ENCODE measurements at places on chromosomes 1 and 21. TPM values are rescaled to one million over a fixed set of nuclear protein-coding genes. Genes with fewer than 3 reads are reported as not detected.

The RABGAP1L gene
- polyA plus RNA-seq = 13.0 TPM

The CYYR1 gene
- polyA plus RNA-seq = 15.0 TPM

The FCRL3 gene
- 0.16 TPM for polyA plus RNA-seq

GRCh38 chr21:39110431-39110830 lies 72.8 kb downstream of the PSMG1 start:
- DNase-seq = no peak

The PKP1 gene
- 10.3 TPM for polyA plus RNA-seq

The DENND2C gene
- polyA plus RNA-seq = 3.8 TPM

DNA sequence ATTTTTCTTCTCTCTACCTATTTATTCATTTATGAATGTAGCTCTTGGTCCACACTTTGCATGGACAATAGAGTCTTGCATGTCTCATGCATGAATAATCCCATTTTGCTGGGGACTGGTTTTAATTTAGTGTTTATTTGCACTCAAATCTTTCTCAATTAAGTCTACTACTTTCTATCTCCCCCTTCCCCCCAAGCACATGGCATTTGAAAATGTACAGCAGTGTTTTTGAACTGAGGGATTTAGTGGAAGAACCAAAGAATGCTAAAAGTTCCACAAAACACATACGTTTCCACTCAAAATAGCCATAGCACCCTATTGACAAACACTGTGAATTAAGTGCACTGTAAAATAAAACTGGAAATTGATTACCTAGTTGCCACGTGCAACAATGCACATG lies 119.5 kb upstream of the USH2A start:
- no peak for DNase-seq

DNA sequence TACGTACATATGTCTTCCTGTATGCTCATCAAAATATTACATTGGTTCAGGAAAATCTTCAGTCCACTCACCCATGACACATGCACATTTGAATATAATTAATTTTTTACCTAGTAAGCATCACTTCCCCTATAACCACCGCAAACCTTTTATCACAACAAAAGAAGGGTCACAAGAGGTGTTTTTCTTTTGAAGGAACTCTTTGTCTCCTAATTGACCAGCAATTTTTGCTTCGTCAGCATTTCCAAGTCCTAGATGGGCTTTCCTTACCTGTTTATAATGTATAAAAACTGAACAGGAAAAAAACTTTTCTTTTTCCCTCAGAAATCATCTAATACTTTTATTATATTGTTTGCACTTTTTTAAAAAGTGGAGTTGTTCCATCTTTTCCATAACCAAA lies 631.3 kb downstream of the PLA2G4A start:
- no peak for DNase-seq

- no peak for DNase-seq
Measured at GRCh38 chr1:194056169-194056568, 869.8 kb upstream of the B3GALT2 start.

DNA sequence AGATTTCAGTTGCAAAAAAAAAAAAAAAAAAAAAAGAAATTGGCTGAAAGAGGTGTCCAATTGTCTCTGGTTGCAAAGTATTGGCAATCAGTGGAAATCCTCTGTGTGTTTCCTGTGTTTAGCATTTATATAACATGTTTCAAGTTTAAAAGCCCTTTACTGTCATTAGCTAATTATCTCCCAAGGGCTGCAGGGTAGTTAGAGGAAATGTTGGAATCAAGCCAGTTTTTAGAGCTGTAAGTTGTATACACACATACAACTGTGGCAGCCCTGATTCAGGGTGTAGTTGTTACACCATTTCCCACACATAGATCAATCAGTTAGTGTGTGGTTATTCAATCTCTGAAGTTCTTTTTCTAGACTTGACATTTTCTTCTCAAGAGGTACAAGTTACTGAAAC lies 8.9 kb upstream of the ZNF326 start:
- DNase-seq = no peak

- no peak for DNase-seq
Measured at GRCh38 chr1:208405014-208405413, 160.8 kb upstream of the PLXNA2 start.

The INAVA gene
- polyA plus RNA-seq = 6.5 TPM

DNA sequence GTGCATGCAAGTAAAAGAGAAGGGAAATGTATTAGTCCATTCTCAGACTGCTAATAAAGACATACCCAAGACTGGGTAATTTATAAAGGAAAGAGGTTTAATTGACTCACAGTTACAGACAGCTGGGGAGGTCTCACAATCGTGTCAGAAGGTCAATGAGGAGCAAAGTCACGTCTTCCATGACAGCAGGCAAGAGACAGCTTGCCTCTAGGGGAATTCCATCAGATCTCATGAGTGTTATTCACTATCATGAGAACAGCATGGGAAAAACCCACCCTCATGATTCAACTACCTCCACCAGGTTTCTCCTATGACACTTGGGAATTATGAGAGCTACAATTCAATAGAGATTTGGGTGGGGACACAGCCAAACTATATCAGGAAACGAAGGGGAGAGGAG lies 8.1 kb downstream of the KRTAP21-3 start:
- DNase-seq = no peak

DNA sequence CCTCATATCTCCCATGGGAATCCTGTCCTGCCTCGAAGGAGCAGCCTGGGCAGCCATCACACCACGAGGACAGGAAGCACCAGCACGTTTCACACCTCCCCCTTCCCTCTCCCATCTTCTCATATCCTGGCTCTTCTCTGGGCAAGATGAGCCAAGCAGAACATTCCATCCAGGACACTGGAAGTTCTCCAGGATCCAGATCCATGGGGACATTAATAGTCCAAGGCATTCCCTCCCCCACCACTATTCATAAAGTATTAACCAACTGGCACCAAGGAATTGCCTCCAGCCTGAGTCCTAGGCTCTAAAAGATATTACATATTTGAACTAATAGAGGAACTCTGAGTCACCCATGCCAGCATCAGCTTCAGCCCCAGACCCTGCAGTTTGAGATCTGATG lies 8.7 kb downstream of the SLAMF8 start:
- DNase-seq = no peak

The DCST2 gene
- not detected for polyA plus RNA-seq

- DNase-seq = no peak
Measured at GRCh38 chr21:36247316-36248010, 72.5 kb upstream of the MORC3 start.

- DNase-seq = no peak
Measured at GRCh38 chr1:31640179-31640578, 4.5 kb downstream of the PEF1 start.

The LAX1 gene
- 0.34 TPM for polyA plus RNA-seq

The TP73 gene
- polyA plus RNA-seq = 2.0 TPM

DNA sequence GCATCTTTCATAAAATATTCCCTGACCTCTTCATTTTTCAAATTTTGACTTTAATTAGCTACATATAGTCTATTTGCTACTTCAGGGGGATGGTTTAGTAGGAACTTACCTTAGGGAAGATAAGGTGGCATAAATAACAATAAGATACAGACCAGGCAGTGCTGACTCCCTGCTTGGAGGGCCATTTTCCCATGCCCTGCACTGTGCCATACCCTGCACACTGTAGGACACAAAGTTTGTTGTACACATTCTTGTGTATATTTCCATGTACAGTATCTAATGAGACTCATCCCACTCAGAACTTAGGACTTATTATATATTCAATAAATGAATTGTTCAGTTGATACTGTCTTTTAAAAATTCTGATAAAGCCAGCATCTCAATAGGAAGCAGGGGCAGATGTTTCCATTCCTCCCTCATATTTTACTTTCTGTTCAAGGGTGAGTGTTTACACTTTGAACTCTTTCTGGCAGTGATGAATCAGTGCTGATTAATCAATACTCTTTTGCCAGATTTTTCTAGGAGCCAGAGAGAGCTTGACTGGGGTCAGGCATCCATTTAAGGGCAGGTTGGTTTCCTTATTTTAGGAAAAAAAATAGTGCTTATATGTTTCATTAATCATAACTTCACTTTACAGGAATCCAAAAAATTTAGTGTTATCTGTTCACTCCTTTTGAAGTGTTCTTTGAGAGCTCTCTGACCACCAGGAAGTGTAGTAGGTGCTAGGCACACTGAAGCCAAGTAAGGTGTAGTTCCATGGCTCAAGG lies 30.6 kb downstream of the MPZL1 start:
- DNase-seq = no peak

The MARK1 gene
- polyA plus RNA-seq = 12.9 TPM

DNA sequence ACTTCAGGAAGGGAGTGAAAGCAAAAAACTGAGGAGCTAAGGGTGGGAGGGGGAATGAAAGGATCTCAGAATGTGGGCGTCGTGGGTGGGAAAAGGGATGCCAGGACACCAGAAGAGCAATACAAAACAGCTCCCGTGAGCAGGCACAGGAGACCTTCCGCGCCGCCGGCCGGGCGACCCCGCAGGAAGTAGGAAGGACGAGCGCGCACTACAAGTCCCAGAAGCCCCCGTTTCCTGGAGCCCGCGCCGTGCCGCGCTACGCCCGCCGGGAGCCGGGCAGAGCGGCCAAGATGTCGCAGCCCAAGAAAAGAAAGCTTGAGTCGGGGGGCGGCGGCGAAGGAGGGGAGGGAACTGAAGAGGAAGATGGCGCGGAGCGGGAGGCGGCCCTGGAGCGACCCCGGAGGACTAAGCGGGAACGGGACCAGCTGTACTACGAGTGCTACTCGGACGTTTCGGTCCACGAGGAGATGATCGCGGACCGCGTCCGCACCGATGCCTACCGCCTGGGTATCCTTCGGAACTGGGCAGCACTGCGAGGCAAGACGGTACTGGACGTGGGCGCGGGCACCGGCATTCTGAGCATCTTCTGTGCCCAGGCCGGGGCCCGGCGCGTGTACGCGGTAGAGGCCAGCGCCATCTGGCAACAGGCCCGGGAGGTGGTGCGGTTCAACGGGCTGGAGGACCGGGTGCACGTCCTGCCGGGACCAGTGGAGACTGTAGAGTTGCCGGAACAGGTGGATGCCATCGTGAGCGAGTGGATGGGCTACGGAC lies at the start of gene PRMT6:
TSS of gene PRMT6 (plus strand) at position 249 of the 771 bp plus-strand sequence. CDS start at position 291, 42 bp downstream.
- peak; percentile 90 for DNase-seq

DNA sequence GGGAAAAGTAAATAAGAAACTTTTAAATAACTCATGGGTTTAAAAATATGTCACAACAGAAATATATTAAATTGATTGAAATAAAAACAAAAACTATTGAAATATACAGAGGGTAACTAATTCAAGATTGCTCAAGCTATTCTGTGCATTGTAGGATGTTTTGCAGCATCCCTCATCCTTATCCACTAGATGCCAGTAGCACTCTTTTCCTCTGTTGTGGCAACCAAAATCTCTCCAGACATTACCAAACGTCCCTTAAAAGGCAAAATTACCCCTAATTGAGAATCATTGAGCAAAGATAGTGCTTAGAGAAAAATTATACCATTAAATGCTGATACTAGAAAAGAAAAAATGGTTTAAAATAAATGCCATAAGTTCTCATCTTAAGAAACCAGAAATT lies 682.6 kb downstream of the RWDD3 start:
- DNase-seq = no peak

GRCh38 chr1:169495916-169496315 lies 10.2 kb upstream of the SLC19A2 start:
- DNase-seq = no peak

The NCF2 gene
- polyA plus RNA-seq = 6.7 TPM

DNA sequence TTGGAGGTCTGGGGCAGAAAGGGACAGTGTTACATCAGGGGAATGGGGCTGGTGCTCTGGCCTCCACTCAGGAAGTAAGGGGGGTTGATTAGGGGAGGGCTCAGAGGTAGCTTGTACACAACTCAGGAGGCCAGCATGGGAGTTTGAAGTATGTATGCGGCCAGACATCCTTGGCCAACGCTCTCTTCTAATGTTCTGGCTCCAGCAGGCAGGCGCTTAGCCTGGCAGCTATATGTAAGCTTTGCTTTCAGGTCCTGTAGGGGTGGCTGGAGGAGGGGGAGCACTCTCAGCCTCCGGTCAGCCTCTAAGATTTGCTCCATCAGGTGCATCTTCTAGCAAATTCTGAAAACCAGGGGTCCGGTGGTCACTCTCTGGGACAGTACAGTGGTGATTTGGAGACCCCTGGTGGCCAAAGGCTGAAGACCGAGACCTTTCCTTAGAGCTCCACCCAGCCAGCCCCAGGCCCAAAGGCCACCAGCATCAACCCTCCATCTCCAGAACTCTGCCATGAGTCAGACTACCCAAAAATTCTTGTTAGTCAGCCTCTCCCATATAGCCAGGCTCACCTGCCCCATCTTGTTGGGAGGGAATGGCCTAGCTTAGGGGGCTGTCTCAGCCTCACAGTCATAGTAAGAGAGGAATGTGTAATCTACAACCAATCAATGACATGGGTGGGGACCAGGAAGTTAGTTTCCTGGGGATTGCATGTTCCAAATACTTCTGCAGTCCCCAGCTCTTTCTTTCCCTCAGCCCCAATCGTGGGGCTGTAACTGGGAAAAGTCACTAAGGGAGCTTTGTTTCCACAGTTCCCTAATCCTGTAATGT lies 9.7 kb upstream of the COL8A2 start:
- DNase-seq = peak; percentile 76

- peak; percentile 51 for DNase-seq
Measured at GRCh38 chr1:192810253-192810880, 1.5 kb downstream of the RGS2 start.

DNA sequence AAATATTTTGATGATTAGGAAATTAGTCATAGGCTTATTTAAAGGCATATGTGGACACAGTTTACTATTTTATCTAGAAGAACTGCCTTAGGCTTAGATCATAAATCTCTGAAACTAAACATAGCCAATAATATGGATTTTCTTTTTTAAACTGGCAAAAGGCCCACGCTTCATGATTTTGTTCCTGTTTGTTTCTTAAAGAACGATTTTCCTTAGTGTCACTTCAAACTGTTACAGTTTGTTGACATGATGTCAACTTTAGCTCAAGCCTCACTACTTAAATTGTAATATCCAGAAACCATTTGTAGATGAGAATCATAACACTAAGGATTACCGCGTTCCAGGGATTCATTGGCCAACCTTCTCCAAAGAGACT lies 322.6 kb downstream of the HHIPL2 start:
- peak; percentile 68 for DNase-seq

DNA sequence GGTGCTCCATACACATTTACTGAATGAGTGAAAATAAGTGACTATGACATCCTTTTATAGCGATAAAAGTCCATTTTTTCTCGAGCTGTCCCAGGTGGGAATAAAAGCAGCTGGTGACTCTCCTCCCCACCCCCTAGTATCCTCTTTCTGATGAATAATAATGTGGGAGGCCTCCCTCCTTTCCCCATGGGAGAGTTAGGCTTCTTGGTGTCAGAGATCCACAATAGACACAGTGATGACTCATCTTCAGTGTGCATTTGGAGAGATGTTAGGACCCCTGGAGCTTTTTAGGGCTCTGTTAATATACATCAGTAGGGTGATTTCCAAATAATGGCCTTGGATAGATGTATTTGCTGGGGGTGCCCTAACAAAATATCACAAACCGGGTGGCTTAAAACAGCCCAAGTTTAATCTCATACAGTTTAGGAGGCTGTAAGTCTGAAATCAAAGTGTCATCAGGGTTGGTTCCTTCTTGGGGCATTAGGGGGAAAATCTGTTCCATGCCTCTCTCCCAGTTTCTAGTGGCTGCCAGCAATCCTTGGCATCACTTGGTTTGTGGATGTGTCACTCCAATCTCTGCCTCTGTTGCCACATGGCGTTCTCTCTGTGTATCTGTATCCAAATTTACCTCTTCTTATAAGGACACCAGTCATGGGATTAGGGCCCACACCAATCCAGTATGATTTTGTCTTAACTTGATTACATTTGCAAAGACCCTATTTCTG lies 4.4 kb upstream of the PHC2 start:
- DNase-seq = no peak
